ENCODE measurements at places on chromosomes 13 and 19.
A peak's percentile ranks its signal among the peaks of the same experiment; 100 is the strongest.

DNA sequence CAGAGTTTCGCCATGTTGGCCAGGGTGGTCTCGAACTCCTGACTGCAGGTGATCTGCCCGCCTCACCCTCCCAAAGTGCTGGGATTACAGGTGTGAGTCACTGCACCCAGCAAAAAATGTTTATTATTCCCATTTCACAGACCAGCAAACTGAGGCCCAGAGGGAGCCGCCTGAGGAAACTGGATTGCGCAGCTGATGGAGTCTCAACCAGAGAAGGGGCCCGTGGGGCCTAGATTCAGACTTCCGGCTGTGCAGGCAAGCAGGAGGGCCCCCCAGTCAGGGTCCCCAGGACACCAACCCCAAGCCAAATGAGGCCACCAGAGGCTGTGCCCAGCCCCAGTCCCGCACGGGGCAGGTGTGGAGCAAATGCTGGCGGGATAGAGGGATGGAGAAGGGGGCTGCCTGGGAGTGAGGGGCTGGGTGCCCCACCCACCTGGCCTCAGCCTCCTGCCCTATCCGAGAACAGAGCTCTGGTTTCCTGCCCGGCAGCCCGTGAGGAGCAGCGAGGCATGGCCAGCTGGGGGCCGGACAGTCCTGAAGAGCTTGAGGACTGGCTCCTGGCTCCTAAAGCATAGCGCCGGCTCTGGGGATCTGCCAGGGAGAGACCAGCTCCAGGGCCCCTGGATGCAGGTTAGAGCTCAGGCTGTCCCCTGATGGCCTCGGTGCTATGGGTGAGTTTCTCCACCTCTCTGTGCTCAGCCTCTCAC, 22.0 kb downstream of the MISP start:
- DNase-seq: no peak

DNA sequence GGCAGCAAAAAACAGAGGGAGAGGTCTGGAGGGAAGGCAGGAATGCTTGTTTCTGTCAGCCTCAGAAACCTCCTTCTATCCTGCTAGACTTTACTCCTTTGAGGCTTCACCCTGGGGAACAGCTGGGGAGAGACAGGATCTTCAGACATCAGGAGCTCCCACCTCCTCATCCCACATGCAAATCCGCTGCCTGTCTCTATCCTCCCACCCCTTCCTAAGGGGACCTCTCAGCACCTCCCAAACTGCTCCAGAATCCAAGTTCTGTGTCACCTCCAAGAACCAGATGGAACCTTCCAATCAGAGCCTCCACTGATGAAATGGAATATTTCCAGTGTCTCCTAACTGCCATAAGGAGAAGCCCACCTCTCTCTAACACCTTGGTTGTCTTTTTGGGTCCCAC, 9.7 kb upstream of the ERCC2 start:
- DNase-seq: no peak

GRCh38 chr19:4375164-4376027, 25.0 kb downstream of the SH3GL1 start:
- DNase-seq: no peak

DNA sequence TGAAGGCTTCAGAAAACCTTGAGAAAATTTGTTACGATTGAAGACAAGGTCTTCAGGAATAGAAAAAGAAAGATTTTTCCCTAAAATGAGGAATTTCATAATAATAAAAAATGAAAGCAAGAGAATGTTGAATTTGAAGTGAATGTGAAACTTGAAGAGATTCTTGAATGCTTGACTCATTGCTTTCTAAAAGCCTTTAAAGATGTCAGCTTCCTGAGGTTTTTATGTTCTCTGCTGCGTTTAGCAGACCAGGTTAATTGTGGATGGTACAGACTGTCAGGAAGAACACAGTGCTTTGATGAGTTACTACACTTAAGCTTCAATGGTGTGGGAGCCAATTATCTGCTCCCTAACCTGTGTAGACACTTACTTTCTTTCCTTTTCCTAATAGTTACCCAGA, 96.3 kb upstream of the FNDC3A start:
- DNase-seq: no peak

GRCh38 chr19:39138221-39139211, 12.9 kb downstream of the PAK4 start:
- DNase-seq: no peak

DNA sequence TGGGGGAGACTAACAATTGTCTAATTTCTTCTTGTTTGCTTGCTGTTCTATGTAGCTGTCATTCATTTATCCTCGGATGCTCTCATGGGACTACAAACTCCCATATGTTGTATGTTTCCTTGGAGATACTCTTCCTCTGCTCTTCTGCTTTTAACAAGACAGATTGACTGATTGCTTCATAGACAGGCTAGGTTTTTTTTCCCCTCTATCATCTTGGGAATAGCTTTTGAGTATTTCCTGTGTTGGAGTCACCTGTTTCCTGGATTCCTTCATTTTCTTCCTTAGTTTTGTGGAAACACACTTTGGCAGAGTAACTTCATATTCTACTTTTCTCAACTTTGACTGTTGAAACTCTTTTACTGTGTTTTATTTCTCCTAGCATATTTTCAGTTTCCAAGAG, 27.6 kb downstream of the EDNRB start:
- no peak for DNase-seq

DNA sequence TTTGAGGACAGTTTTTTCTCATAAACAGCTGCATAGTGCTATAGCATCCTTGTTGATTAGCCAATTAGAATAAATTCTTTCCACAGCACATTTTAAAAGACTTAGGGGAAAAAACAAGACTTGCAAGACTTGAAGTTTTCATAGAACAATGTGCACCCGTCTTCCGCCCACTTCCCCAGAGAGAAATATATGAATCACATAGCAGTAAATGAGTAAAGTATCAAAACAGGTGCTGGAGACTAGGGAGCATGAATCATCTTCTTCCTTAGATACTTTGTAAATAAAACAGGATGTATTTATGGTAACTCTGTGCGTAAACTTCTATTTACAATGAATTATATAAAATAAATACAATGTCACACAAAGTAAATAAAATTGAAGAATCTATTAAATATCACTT, 75.1 kb downstream of the COL4A2 start:
- DNase-seq: no peak

DNA sequence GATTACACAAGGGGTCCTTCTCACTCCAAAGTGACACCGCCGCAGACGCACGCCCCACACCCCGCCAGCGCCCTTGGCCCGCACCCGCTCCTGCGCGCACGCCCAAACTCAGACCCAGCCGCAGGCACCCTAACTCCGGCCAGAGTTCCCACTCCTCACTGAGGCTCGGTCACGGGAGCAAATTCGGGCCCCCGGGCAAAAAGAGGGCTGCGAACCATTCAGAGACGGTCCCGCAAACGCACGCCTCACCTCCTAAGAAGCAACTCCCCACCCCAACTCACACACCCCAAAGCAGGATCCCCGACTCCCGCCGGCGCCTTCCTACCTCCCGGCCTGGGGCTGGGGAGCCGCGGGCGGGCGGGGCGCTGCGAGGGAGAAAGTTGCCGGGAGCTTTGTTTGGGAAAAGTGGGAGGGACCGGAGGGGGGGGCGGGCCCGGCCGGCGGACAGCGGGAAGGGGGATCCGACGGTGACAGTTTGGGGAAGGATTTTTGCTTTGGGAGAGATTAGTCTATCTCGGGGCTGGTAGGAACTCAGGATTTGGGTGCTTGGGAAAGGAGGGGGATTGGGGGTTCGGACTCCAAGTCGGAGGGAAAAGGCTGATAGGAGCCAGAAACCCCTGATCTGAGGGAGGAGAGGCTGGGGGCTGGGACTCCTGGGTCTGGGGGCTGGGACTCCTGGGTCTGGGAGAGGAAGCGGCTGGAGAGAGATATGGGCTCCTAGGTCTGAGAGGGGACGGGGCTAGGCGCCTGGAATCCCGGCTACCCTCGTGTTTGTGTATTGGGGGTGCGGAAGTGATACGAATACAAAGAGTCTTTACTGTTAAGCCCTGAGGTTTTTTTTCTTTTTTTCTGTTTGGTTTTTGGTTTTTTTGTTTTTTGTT, at the start of gene TEAD2:
Gene TEAD2, minus strand, starts transcription at position 369 of the 881 bp plus-strand sequence. CDS start 2,341 bp downstream, outside the sequence.
- DNase-seq: peak; percentile 32

- no peak for DNase-seq
Measured at GRCh38 chr19:18665771-18666202, 17.7 kb upstream of the CRTC1 start.

- no peak for DNase-seq
Measured at GRCh38 chr13:49560270-49561061, 24.9 kb downstream of the RCBTB1 start.

DNA sequence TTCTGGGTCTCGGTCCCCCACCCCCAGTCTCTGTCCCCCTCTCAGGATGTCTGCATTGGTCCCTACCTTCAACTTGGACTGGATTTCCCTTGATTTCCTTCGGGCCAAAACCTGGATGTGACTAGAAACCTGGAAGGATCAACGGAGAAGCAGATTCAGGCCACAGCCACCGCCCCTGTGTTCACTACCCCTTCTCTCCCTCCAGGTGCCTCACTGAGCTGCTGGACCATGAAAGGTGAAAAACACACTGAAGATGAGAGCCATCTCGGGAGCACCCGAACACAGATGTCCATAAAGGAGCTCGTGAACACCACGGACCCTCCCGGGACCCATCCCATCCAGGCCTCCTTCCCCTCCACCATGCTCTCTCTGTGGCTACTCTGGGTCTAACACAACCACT, 5.0 kb downstream of the TEAD2 start:
- DNase-seq: no peak

DNA sequence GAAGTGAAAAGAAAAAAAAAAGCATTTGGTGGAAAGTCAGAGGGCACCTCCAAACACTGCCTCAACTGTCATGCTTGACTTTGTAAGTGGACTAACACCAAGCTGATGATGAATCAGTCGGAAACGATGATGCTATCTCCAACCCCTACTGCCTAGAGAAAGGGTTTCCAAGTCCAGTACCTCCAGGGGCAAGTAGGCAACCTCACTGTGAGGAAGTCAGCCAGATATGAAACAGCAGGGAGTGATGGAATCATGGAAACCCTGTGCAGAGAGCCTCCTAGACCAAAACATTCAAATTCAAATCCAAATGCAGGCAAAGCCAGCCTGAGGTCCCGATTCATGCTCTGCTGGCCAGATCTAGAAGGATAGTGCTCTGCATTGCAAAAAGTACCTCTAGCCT, 100.9 kb upstream of the SERP2 start:
- no peak for DNase-seq

DNA sequence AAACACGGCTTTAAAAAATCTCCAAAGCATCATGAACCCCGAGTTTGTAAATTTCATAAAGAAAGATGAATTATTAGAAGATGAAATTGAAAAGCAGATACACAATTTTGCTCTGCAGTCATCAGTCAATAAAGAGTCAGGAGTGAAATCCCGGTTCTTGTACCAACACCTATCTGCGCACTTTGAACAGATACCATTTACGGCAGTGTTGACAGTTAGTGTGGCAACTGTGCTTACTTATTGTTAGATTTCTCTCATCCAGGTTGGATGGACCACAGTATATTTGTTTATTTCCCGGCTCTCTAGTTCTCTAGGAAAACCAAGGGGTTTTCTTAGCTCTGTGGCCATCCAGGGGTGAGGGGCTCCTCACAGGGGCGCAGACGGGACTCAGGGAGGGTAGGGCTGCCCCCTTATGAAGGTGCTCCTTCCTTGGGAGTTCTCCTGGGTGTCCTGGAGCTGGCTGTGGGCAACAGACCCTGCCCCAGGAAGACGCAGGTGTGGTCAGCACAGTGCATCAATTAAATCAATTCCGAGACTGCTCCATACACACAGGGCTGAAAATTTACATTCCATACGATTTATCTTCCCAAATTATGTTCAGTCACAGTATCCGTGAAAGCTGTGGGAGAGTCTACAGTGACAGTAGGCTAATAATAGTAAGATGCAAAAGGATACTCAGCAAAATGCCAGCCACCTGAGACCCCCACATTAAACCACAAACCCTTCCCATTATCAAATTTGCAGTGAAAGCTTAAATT, 107.0 kb upstream of the C1QTNF9B start:
- no peak for DNase-seq

DNA sequence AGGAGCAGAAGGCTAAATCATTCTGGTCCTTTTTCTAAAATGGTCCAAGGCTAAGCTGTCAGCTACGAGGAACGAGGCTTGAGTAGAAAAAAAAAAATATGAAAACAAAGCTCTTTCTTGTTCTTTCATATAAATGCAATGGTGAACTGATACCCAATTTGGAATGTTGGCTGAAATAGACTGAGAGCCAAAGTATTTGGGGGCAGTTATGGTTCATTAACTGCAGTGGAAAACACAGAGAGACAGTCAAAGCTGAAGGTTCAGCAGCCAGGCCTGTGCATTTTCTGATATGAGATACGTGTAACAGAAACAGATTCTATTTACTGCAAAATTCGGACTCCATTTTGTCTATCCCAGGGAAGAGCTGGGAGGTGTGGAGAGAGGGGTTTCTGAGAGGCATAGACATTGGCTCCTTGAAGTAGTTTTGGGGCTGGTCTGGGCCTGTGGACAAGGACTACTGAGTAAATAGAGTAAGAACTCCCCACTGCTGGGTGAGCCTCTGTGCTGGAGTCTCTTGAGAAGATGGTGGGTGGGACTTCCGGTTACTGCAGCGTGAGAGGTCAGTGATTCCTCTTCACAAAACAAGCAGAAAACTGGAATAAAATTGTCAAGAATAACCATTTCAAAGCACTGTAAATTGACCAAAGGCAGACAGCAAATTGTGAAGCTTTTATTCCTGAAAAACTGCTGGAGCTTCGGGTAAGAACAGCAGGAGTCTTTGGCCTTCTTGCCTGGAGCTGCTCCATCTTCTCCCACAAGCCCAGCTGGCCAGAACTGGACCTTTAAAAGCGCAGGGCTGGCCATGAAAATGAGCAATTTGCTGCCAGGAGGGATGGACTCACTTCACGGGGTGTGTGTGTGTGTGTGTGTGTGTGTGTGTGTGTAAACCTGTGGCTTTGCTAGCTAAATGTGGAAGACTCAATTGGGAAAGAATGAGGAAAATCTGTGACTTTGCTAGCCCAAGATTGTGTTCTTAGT, 43.1 kb upstream of the CNMD start:
- DNase-seq: no peak

DNA sequence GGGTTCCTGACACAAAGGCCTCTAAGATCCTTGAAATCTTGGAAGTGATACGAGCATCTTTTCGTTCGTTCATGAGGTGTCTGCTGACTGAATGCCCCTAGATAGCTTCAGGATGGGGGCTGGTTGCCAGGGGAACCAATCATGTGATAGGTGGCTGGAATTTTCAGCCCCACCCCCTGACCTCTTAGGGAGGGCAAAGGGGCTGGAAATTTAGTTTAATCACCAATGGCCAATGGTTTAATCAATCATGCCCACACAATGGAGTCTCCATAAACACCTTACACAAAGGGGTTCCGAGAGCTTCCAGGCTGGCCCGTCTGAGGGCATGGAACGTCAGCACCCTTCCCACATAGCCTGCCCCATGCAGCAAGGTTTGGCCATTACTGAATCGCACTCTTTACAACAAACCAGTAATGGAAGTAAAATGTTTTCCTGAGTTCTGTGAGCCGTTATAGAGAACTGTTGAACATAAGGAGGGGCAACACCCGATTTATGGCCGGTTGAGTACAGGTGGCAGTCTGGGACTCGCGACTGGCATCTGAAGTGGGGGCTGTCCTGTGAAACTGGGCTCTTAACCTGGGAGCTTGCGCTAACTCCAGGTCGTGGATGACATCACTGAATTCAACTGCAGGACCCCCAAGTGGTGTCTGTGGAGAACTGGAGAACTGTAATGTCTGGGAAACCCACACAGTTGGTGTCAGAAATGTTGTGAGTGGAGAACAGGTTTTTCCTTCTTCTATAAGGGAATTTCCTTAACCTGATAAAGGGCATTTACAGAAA, 25.6 kb downstream of the MLLT1 start:
- no peak for DNase-seq

- DNase-seq: no peak
Measured at GRCh38 chr19:44735011-44735410, 13.5 kb upstream of the BCL3 start.

- DNase-seq: no peak
Measured at GRCh38 chr13:19184176-19184575, 2.6 kb upstream of the TUBA3C start.

Data from stimulated activated CD4-positive, alpha-beta T cell treated with anti-CD3 and anti-CD28 coated beads, Interleukin-15, amount 100 ng/mL, for 24 hours (primary cell).